Activated naive CD4-positive, alpha-beta T cell (primary cell): ENCODE measurements at places on chromosomes 7 and 10.

DNA sequence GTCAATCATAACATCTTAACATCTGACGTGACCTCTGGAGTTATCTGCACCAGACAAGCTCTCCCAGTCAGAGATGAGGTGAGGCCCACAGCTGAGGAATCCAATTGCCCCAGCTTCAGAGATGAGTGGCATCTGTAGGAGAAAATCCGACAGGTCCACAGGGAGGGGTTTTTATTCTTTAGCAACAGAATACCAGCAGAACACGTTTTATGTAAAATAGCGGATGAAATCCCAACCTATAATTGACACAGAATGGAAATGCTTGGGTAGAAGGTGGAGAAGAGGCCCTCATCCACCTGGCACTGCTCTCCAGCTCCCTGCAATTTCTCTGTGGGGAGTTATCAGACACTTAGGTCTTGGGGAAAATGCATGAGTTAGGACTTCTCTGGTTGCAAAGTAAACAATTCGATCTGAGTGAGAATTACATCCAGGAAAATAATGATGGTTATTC, 144.2 kb upstream of the NRP1 start:
- no peak for DNase-seq

- DNase-seq = no peak
These were observed 93.1 kb downstream of the BMPER start for GRCh38 chr7:33998476-33998875.

DNA sequence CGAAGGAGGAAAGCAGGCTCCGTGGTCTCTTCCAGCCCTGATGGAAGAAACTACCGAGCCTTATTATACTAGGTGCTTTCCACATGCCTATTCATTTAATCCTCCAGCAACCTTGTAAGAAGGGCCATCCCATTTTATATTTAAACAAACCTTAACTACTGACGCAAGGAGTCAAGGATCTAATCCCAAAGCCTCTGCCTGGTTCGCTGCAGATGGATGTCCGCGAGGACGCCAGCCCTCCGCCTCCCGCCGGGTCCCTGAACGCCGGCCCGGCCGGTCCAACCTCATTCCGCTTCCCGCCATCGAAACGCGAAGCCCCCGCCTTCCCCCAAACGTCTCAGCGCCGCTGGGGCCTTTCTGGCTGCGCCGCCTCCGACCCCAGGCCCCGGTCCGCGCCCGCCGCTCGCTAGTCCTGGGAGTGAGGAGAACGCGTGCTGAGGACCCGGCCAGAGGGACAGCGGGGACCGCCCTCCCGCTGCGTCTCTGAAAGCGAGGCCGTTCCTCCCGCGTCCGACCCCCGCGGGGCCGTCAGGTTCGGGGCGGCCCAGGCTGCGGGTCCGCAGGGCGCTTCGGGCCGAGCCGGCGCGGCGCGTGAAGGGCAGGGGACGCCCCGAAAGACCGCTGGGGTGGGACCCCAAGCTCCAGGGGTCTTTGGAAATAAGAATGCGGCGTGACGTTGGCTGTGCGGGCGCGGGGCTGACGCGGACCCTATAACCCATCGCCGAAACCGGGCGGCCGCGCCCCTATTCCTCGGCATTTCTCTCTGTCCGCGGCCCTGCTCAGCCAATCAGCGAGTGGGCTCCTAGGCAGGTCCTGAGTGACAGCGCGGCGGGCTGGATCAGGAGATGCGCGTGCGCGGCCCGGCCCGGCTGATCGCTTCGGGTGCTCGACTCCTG, at the start of gene ATP6V0E2:
Gene ATP6V0E2 (plus strand): TSS at position 896 of the 896 bp plus-strand sequence. CDS start 97 bp downstream, outside the sequence.
- peak; percentile 82 for DNase-seq

DNA sequence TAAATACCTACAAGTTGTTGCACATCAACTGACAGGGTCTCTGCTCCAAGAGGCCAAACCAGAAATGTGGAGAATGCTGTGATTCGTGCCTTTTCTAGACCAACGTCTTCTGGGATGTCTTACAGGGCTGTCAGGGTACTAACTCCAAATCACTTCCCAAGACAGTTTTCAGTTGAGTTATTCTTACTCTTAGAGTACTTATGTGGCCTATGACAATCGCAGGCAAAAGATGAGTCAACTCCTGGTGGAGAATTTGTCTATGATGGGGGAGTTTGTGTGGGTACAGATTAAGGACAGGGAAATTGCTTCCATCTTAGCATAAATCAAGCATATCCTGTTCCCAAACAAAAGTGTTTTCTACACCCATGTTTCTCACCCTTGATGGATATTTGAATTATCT, 734.8 kb downstream of the TNS3 start:
- DNase-seq = no peak

- no peak for DNase-seq
These were observed at the start of gene PSD for GRCh38 chr10:102418622-102419268. Gene PSD (minus strand): TSS chr10:102418785. CDS start chr10:102417038, 1,747 bp downstream.

DNA sequence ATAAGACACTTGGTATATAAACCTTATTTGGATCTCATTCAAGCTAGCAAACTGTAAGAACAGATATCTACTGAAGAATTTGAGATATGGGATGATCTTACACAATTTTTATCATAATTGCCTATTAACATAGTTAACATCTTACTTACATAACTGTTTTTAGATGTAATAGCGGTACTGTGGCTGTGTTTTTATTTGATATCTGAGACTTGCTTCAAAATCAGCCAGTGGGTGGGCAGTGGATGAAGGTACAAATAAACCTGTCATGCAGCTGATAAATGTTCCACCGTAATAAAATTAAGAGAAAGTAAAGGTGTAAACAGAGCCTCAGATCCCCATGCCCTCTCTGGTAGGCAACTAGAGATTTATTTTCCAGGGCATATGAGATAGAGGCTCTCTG, 28.4 kb upstream of the PTPRN2 start:
- DNase-seq = no peak

DNA sequence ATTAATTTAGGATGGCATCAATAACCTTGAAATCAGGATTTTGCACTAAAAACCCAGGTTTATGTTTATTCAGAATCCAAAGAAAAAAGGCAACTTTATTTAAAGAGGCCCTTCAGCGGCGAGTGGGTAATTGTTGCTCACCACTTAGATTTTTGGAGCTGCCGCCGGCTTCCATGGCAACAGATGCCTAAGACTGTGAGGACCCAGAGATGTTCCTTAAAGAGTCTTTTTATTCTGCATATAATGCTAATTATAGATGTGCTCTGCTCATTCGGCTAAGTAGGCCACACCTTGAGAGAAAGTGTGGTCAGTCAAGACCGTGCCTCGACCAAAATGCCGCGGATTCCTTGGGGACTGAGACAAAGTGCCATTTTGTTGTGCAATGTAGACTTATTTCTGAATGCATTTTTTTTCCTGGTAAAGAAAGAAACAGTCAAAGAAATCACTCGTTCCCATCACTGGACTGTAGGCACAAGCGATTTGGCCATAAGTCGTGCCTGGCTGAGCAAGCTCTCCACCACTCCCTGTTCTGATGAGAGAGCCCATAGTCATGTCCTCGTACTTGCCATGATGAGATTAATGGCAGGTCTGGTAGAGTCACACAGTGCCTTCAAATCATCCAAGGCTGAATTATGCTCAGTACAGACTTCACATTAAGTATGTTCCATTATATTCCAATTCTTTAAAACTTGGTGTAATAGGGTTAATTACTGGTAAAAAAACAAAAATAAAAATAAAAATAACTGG, 21.4 kb upstream of the MGMT start:
- no peak for DNase-seq

GRCh38 chr7:114426824-114427223, 12.2 kb downstream of the FOXP2 start:
- no peak for DNase-seq

DNA sequence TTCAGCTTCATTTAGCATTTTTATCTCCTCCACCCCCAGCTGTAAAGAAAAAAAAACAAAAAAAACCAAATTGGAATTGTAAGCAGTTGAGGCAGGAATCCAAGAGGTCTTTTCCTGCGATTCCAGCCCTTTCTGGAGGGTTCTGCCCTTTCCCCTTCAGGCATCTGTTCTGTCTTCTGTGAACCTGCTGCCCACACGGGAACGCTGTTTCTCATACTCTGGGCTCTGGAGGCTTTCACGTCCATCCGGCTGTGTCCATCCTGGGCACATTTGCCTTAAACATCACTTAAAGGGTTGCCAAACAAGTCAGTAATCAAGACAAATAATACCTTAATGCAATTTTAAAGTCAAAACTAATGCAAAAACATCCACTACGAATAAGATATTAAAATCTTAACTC, 302.8 kb upstream of the PITRM1 start:
- no peak for DNase-seq

- DNase-seq = no peak
These were observed 68.8 kb upstream of the GRB10 start for GRCh38 chr7:50851451-50851850.

DNA sequence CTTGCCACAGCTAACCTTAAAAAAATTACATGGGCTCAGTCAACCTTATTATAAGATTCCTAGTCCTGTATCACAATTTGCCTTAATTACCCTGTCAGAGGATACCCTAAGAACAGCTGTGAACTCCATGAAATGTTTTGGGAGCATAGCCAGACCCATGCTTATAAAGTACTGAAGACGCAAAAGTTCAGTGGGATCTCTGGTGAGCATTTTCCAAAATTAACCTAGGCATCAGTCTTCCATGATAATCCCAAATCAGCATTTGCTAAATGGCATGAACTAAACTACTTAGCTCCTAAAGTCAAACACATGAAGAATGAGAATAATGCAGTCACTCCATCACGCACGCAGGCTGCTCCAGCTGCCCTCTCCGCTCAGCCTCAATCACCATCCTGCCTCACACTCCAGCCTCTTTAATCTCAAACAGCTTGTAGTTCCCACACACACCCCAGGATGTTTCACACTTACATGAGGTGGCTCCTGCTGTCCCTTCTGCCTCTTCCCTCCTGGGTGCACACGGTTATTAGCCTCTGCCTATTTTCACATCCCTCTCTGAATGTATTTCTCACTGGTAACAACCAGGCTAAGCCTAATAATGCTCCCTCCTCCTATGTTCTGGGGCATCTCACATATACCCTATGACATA, 15.3 kb downstream of the IGF2BP3 start:
- DNase-seq = no peak

DNA sequence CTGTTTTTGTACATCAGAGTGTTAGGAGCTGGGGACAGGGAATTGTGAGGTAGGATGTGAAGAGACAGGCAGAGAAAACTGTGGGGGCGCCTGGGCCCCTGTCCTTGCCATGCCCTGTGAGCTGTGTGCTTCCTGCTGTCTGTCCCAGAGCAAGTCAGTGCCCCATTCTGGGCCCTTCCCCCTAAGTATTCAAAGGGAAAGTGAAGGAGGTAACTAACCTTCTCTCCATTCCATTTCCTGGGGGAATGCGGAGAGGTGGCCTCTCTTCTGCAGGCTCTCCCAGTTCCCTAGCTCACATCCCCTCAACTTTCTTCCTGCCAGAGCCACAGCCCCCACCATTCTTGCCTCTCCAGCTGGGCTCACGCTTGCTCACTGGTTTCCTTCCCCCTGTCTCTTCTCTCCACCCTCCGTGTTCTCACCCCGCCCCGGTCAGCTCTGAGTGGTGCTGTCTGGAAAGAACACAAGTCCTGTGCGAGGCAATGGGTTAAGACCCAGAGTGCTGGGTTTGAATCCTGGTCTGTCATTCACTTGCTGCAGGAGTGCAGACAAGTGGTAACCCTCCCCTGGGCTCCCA, 9.7 kb upstream of the VSIR start:
- no peak for DNase-seq

- no peak for DNase-seq
These were observed 49.4 kb downstream of the ARHGAP22 start for GRCh38 chr10:48555310-48556042.

DNA sequence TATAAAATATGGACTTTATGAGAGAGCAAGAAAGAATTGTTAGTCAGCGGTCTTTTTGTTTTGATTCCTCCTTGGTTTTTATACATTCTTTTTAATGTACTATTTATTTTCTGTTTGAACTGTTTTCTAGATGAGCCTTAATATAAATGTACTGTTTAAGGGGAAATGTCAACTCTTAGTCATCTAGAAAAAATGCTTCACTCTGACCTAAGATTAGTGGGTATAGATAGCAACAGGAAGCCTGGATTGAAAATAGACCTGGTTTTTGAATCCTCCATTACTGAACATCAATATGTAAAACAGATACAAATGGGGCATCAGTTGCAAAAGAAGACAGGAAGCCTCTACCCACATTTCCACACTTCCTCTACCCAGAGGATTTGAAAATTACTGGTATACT, 87.8 kb downstream of the CHRM2 start:
- no peak for DNase-seq

DNA sequence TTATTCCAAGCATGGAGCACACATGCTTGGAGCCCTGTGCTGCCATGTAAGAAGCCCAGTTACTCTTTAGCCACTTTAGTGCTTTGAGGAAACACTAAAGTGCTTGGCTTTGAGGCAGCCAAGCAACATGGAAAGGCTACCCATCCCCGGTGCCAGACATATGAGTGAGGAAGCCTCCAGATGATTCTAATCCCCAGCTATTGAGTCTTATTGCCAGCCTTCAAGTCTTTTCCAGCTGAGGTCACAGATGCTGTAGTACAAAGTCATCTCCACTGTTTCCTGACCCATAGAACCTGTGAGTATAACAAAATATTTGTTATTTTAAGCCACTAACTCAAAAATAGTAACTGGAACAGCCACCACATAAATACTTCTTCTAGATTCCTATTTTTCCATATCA, 91.4 kb upstream of the CYP26C1 start:
- no peak for DNase-seq

- DNase-seq = no peak
These were observed 22.6 kb downstream of the TBATA start for GRCh38 chr10:70762441-70763175.

GRCh38 chr7:46746695-46747687, 825.9 kb upstream of the IGFBP3 start:
- DNase-seq = no peak
